ENCODE measurements at places on chromosomes 16 and 17. TPM values are rescaled to one million over a fixed set of nuclear protein-coding genes. Genes with fewer than 3 reads are reported as not detected.

- DNase-seq: no peak
These were observed 457.6 kb upstream of the ZFHX3 start for GRCh38 chr16:73505577-73505976.

DNA sequence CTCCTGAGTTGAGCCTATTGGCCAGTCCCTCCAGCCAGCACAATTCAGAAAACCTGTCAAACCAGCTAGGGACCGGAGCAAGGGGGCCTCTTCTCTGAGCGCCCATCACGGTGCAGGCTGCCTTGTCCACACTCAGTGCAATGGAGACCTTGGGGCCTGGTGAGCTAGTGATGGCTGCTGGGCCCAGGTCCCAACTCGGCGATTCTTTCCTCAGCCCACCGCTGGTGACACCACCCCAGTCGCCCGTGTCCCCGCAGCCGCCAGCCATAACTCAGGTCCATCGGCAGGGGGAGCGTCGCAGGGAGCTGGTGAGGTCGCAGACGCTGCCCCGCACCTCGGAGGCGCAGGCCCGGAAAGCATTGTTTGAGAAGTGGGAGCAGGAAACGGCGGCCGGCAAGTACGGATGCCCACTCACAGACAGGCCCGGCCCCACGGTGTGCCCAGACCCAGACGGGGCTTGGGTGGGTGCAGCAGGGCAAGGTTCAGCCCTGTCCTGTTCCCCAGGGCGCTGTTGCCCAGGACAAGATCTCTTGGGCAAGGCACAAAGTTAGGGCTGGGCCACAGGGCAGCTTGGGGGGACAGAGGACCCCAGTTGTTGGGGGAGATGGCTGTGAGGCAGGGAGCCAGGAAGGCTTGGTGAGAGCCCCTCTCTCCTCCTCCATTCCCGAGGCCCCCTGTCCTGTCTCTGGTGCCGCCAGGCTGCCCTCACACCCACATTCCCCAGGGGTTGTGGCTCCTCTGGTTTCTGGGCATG is 10.8 kb downstream of the SMTNL2 start:
- no peak for DNase-seq

DNA sequence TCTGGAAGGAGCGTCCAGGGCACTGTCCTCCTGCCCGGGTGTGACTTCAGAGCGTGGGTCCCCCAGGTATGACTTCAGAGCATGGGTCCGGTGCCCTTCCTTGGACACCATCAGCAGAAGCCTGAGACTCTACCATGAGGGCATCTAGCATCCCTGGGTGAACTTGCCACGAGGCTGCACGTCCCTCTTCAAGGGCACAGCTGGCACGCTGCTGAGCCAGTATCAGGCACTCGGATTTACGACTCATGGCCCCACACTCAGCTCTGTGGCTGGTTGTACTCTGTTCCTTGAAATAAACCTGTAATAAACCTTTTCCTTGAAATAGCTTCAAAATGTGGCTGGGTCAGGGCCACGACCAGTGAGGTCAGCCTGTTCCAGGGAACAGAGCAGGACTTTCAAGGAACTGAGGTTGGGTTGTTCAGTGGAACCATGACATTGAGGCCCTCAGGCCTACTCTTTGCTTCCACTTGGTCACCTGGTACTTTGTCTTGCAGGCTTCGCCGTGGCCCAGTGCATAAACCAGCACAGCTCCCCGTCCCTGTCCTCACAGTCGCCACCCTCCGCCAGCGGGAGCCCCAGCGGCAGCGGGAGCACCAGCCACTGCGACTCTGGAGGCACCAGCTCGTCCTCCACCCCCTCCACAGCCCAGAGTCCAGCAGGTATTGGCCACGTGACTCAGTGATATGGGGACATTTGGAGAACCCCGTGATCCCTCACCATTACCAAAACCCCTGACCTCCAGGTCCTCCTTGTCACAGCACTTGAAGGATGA is 89.9 kb downstream of the SOCS1 start:
- no peak for DNase-seq

DNA sequence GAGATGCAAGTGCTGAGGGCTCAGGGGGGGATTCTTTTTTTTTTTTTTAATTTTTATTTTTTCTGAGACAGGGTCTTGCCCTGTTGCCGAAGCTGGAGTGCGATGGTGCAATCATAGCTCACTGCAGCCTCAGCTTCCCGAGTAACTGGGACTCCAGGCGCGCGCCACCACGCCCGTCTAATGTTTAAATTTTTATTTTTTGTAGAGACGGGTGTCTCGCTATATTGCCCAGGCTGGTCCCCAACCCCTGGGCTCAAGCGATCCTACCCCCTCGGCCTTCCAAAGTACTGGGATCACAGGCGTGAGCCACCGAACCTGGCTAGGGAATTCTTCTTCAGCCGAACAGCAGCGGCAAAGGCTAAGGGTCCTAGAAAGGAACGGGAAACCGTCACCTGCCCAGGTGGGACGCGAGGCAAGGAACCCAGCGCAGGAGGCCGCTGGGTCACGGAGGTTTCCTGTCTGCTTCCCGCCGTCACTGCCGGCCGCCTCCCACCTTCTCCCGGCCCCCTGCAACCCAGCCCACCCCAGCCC is 13.3 kb upstream of the OR1F1 start:
- no peak for DNase-seq

DNA sequence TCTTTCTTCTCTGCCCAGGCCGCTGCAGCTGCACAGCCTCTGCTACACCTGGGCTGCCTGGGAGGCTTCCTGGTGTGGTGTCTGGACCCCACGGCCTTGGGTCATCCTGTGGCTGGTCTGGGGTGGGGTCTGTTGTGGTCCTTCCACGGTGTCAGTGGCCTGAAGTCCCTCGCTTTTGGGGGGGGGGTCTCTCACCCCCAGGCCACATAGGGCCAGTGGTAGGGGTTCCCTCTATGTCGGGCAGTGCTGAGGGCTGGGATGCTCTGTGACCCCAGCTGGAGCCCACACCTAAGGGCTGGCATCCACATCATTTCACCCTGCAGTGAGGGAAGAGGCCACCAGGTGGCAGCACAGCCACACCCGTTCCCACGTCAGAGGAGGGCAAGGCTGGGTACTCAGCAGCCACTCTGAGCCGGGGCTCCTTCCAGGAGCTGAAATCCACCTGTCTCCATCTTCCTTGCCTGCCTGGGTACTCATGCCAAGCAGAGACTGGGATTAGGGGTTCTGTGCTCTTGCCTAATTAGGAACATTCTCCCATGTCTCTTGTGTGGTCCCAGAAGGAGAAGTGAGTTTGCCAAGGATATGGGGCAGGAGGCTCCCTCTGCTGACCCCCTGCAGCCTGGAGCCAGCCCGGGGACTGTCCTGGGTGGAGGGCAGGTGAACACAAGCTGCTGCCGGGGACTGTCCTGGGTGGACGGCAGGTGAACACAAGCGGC is 13.0 kb downstream of the ENGASE start:
- peak; percentile 83 for DNase-seq

DNA sequence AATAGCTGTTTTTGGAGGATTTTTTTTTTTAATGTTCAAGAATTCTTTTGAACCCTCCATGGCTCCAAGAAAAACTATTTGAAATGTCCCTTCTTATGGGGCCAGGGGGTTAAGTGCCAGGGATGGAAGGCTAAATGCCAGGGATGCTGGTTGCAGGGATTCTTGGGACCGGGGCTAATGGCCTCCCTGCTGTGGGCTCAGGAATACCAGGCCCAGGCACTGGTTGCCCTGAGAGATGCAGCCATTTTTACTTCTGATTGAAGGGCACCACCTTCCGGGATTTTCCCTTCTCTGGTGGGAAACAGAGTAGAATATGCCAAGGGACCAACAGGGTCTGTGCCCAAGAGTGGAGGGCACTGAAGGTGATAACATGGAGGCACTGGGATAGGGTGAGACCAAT is 10.9 kb upstream of the KAT7 start:
- DNase-seq: no peak

DNA sequence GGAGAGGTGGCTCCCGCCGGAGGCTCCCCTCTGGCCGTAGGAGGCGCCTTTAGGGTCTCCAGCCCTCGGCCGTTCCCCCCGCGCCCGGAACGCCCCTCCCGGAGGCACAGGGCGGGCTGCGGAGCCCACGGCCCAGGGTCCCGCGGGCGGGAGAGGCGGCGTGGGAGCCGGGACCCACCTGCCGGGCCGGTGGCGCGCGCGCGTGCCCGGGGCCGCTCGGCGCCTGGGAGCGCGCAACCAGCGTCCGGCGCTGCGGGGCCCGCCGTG is at the start of gene MIF4GD:
Gene MIF4GD (minus strand): TSS at position 266 of the 267 bp plus-strand sequence. CDS start 1,036 bp downstream, outside the sequence.
- no peak for DNase-seq

DNA sequence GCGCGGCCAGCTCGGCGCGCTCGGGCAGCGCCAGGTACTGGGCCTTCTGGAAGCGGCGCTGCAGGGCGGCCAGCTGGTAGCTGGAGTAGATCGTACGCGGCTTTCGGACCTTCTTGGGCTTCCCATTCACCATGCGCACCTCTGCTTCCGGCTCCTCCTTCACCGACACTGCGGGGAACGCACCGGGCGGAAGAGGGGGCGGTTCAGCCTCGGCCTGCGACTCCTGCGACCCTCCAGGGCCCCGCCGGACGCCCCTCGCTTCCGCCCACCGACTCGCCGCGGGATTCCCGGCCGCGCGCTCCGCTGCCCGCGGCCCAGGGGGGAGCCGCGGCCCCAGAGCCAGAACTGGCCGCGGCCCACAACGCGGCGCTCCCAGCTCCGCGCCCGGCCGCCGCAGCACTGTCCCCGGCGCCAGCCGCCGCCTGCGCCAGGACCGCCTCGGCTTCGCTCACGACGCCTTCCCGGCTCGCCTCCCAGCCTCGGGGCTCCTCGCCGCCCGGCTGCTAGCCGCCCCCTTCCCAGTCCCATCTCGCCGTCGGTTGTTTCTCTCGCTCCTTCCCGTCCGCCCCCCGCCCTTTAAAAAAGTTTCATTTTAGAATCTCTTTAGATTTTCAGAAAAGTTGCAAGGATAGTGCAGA is 1.5 kb downstream of the DLX3 start:
- DNase-seq: no peak

GRCh38 chr16:27779641-27780164 is 229.8 kb downstream of the KATNIP start:
- DNase-seq: peak; percentile 71

DNA sequence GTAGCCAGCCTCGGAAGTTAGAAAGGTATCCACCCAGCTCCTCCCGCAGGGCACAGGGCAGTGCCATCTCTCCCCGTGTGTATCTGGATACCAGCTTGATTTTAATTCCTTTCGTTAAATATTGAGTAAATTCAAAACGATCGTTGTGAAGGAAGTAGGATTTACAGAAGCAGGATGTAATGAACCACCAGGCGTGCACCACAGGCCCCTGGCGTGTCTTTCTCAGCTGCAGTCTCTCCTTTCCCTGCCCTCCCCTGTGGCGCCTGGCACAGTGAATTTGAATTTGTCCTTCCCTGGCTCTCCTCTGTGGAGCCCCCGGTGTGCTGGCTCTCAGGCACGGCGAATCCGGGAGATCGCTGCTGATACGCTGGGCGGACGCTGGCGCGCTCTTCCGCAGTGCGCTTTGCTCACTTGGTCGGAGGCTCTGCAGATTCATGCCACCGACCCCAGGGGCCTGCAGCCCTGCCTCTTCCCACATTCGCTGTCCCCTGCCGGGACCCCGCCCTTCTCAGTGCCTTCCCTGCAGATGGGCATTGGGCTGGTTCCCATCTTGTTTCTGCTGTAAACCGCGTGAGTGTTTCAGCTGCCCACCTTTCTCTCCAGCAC is 164.6 kb downstream of the RPTOR start:
- no peak for DNase-seq

DNA sequence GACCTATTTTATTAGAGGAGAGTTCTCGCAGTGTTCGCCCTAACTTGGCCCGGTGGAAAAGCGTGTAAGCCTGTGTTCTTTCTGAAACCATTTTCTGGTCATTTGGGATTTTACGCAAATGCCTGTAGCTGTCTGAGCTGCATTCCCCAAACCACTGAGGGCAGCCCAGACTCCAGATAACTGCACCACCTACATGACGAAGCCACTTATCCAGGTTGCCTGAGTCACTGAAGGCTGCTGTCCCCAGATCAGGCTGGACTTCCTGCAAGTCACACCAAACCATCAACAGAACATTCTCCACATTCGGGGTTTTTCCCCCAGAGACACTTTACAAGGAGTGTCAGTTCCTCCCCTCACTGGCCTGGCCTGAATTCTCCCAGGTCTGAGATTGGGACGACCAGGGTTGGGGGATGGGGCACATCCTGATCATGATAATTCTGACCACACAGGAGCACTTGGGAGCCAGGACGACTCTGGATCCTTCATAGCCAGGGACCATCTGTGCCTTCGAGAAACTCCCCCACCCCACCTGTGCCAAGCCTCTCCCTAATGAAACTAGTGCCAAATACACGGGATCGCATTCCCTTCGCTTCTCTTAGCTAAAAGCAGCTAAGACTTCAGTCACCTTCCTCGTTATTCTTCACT is 2.3 kb downstream of the RPRML start:
- DNase-seq: no peak

- DNase-seq: no peak
These were observed 1091.0 kb downstream of the CDH8 start for GRCh38 chr16:60945225-60945624.

Gene CCL23
- total RNA-seq: not detected

DNA sequence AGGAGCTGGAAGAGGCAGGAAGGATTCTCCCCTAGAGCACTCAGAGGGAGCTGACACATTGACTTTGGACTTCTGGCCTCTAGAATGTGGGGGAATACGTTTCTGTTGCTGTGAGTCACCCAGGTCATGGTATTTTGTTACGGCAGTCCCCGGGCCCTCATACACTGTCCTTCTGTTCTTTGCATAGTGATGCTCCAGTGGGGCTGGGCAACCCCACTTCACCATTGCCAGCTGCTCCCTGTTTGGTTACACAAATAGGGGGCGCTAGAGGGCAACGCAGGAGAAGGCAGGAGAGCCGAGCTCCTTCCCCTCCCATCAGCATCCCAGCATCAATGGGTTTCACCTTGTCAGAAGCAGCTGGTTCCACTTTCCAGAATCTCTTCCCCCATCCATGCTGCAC is 257.7 kb upstream of the FOXF1 start:
- no peak for DNase-seq

Gene KRTAP3-2
- not detected for total RNA-seq

DNA sequence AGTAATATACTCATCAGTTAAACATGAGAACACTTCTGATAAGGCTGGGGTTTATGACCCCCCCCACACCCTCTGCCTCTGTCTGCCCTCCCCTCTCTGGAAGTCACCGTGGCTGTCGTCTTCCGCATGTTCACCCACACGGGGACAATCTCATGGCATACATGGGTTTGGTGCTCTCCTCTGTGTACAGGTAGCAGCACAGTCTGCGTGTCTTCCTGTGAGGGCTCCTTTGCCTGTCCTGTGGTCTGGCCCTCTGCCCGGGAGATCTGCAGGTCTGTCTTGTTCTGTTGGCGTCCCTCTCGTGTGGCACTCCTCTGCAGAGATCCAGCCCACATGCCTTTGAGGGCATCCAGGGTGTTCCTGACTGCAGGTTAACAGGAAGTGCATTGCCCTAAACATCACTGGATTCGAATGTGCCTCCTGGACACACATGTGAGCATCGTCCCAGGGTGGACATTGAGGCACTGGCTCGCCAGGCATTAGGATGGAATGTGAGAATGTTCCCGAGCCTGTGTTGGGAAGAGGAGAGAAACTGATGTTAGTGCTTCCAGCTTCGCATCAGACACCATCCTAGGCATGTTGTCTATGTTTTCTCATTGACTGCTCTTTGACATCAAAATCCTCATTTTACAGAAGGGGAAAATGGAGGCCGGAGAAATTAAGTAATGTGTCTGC is 54.5 kb downstream of the NKD1 start:
- DNase-seq: no peak

All from frontal cortex (tissue), 4 donors.